ENCODE measurements at places on chromosomes 13 and 19.

DNA sequence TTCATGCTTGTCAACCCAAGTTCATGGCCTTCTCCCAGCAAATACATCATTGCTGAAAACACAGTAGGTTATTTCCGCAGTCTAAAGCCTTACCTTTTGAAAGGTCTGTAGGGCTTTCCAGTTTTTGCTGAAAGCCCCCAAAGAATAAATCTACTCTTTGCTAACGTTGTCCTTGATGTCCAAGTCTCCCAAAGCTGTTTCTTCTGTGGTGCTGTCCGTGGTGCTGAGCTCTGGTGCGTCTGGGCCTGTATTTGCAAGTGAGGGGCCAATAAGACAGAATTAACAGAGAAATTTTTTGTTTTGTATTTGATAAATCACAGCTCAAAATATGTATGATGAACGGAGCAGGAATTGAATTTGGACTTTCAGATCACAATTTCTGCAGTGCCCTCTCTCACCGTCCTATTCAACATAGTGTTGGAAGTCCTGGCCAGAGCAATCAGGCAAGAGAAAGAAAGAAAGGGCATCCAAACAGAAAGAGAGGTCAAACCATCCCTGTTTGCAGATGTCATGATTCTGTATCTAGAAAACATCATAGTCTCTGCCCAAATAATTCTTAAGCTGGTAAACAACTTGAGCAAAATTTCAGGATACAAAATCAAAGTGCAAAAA, 9.8 kb upstream of the LGALS16 start:
- no peak for DNase-seq

DNA sequence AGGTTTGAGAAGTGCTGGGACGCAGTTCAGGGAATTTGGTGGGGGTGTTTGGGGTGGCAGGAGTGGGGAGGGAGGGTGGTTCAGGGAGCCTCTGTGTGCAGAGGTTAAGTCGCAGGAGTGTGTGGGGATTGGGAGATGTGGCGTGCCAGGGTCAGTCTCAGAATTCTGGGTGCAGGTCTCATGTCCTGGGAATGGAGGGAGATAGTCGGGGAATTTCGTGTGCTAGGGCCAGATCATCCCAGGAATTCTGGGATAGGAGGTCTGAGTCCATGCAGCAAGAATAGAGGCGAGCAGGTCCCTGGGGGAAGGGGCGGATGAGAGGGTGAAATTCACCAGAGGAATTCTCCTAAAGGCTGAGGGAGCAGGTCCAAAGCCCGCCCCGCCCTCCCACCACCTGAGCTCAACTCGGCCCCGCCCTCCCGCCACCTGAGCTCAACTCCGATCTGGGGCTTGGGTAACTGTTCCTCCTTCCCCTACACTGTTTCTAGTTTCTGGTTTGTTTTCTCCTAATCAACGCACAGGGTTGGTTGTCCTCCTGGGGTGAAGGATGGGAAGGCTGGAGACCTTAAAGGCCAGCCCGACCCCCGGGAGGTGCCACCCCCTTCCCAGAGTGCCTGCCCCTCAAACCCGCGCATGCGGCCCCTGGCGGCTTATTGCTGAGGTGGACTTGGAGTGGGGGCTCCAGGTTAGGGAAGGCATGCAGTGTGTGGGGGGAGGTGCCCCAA, 15.2 kb downstream of the KCNC3 start:
- no peak for DNase-seq

- no peak for DNase-seq
Observed at GRCh38 chr19:44820648-44821609, 12.0 kb downstream of the BCAM start.

DNA sequence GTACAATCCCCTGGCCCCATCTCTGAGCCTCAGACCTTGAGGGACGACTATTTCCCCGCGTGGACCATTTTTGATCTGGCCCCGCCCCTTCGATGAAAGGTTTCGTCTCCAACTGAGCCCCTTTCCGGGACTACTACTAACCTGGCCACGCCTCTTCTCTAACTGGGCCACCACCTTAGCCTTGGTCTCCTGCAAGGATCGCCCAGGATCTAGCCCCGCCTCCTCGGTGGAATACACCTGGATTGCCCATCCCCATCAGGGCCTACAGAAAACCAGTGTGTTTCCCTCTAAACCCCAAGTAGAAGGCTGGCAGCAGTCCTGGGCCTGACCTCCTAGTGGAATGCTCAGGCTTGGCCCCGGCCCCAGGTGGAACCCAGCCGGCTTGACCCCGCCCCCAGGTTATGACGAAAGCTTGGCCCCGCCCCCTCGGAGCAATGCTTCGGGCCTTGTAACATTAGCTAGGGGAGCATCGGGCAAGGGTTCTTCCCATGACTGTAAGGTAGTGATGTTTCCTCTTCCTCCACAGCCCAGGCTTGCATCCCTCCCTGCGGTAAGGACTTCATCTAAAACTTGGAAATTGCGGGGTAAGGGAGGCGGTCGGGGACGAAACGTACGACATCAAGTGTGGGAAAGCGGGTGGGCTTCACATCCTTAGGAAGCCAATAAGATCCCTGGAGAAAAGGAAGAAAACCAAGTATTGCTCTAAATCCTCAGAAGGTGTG, 9.1 kb downstream of the SPACA6 start:
- DNase-seq, result peak; percentile 73

- no peak for DNase-seq
Observed at GRCh38 chr13:35987572-35988513, 143.3 kb downstream of the DCLK1 start.

- no peak for DNase-seq
Observed at GRCh38 chr13:96473526-96474180, 383.7 kb downstream of the HS6ST3 start.

DNA sequence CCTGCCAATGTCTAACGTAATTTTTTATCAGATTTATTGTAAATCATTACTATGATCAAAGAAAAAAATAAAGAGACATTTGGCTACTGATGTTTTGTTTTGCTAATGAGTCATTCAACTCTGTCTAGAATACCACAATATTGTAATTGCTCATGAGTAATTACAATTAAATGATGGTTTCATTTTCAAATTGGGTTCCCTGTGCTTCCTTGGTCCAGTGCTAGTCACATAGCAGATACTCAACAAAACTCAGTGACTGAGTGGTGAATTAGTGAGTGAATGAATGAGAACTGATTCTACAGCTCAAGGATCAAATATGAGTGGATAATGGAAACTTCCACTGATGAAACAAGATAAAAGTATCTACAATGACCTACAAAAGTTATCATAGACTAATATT, 304.7 kb downstream of the POU4F1 start:
- no peak for DNase-seq

DNA sequence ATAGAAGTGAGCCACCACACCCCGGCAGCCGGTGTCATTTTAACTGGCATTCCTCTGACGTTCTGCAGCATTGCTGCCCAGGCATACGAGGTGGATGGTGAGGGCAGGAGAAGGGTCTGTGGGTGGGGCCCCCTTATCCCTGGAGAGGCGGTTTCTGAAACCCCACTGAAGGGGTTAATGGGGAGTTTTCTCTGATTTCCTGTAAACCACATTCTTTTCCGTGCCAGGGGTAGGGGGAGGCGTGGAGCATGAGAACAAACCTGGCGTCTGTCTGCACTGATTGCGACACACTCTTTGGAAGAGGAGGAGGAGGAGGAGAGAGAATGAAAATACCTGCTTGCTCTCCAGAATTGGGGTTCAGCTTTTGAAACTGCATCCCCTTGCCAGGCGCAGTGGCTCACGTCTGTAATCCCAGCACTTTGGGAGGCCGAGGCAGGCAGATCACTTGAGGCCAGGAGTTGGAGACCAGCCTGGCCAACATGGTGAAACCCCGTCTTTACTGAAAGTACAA, 2.7 kb upstream of the C3 start:
- DNase-seq, result peak; percentile 60

- DNase-seq, result no peak
Observed at GRCh38 chr19:7910321-7911161, 4.1 kb upstream of the TGFBR3L start.

DNA sequence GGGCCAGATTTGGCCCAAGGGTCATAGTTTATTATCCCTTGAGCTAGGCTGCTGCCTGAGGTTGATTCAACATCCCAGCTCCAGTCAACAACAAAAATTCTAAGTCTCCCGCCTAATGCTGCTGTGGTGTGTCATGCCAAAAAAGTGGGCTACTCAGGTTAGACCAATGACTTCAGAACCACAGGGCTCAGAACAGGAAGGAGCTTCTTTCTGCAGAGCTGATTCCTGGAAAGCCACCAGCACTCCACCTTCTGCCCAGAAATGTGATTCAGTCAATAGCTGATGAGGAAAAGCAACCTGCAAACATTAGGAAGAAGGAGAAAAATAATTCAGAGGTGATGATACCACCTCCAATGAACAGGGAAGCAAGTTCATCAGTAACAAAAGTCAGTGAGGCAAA, 56.1 kb upstream of the SERPINE3 start:
- DNase-seq, result no peak

- no peak for DNase-seq
Observed at GRCh38 chr19:39737351-39737750, 478 bp downstream of the CLC start.

DNA sequence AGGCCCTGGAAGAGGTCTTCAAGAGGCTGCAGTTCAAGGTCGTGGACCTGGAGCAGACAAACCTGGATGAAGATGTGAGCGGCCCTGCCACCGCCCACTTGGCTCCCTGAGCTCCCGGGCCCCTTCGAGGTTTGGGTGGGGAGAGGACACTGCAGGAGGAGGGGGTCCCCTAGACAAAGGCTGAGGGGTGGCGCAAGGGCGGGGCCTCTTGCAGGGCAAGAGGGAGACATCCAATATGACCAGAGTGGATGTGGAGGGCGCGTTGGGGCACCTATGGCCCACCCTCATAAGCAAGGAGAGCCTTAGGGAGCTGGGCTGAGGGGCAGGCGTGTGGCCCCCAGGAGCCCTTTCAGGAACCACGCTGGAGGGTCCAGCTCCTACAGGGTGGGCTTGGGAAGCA, 20.2 kb downstream of the NKPD1 start:
- no peak for DNase-seq

- DNase-seq, result peak; percentile 33
Observed at GRCh38 chr19:342801-343421, 1.7 kb downstream of the MIER2 start.

GRCh38 chr13:94331281-94331680, 148.2 kb downstream of the DCT start:
- no peak for DNase-seq

DNA sequence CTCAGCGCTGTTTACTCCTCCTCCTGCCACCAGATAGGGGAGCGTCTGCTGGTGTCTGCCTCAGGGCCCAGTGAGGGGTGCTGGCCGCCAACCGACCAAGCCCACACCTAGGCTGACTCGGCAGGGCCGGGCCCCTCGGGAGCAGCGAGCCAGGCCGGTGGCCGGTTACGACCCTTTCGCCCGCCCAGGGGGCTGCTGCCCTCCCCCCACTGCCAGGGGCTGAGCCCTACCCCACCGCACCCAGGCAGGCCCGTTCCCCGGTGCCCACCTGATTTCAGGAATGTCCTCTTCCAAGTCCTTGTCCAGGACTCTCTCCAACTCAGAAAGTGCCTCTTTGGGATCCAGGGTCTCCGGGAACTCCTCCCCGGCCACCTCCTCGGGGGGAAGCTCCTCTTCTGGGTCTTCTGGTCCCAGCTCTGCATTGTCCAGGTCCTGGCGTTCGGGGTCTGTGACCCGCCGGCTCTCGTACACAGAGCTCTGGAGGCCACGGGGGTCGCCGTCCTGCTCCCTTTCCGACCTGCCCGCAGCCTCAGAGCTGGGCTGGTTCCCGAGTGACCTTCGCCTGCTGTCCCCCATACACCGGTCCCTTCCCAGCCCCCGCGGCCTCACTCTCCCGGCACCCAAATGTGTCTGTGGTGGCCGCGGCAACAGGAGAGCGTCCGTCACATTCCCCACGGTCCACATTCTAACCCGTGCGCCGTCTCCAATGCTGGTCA, 31.0 kb upstream of the MIER2 start:
- no peak for DNase-seq

DNA sequence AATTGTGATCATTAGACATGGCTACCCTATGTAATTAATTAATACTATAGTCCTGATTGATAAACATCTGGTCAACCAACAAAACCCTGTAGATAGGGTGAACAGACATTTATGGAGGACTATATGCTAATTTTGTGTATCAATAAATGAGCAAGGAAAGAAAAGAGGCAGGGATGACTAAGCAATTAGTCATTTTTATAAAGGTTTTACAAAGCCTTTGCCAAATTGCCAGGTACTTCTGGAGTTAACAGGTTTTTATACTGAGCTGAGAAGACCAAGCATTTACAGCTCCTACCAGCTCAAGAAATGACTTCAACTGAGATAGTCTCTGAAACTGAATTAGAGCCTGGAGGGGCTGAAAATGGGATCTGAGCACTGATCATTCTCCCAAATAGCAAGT, 186.8 kb upstream of the PRR20A start:
- no peak for DNase-seq

- DNase-seq, result no peak
Observed at GRCh38 chr13:86825410-86825809, 845.8 kb upstream of the SLITRK5 start.

DNA sequence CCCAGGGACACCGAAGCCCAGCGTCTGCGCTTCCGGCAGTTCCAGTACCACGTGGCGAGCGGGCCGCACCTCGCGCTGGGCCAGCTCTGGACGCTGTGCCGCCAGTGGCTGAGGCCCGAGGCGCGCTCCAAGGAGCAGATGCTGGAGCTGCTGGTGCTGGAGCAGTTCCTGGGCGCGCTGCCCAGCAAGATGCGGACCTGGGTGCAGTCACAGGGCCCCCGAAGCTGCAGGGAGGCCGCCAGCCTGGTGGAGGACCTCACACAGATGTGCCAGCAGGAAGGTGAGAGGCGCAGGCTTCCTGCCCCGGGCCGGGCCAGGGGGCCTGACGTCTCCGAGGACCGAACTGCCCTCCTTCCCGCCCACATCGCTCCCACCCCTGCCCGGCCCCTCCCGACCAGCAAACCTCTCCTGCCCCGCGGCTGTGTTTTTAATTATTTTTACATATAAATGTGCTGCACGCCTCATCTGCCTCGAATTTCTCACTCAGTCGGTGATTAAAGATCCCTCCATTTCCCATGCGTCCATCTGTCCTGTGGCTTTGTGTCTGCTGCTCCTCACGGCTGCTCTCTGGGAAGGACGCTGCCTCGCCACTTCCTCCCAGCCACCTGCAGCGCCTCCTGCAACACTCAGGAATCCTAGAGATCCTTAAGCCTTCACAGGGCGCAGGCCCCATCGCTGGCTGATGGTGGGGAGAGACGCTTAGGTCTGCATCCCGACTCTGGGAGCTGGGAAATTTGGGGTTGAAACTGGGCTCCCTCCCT, 4.3 kb downstream of the ZSCAN1 start:
- peak; percentile 85 for DNase-seq

GRCh38 chr13:37429976-37430375, 168.6 kb downstream of the POSTN start:
- DNase-seq, result no peak

GRCh38 chr19:19134687-19135158, 3.6 kb downstream of the TMEM161A start:
- peak; percentile 45 for DNase-seq

GRCh38 chr13:92602560-92602959, 624.0 kb upstream of the GPC6 start:
- no peak for DNase-seq

- DNase-seq, result no peak
Observed at GRCh38 chr19:8336660-8337059, 6.4 kb downstream of the KANK3 start.

GRCh38 chr13:37113534-37113933, 8.1 kb upstream of the CSNK1A1L start:
- DNase-seq, result no peak

- DNase-seq, result no peak
Observed at GRCh38 chr13:95181586-95181985, 119.7 kb downstream of the ABCC4 start.

GRCh38 chr13:99237981-99238662, 20.1 kb downstream of the GPR18 start:
- no peak for DNase-seq

GRCh38 chr13:22014469-22014868, 343.6 kb downstream of the FGF9 start:
- DNase-seq, result no peak

All from head of caudate nucleus (tissue), 42 donors.